GM12865 (cell line): ENCODE measurements at places on chromosomes 11 and 22.

- DNase-seq = no peak
These were observed 13.6 kb downstream of the MRPL21 start for GRCh38 chr11:68889948-68890446.

DNA sequence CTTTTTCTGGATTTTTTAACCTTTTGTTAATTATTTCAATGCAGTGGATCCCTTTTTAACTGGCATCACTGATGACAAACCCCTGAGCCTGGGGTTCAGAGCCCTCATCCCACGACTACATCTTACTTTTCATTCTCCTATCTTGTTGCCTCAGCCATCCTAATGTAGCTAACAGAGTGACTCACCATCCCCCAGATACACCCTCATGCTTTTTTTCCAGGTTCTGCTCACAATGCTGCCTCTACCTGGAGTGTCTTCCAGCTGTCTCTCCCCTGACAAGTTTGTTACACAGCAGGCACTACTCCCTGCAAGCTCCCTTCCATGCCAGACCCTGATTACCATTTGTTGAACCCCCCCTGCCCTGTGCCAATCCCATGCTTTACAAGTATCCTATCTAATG is 135.4 kb downstream of the NCAM1 start:
- no peak for DNase-seq

- no peak for DNase-seq
These were observed at the start of gene SCARF2 for GRCh38 chr22:20437613-20438426. Gene SCARF2, minus strand, starts transcription at chr22:20437825. Its CDS starts 71 bp downstream, at chr22:20437754.

DNA sequence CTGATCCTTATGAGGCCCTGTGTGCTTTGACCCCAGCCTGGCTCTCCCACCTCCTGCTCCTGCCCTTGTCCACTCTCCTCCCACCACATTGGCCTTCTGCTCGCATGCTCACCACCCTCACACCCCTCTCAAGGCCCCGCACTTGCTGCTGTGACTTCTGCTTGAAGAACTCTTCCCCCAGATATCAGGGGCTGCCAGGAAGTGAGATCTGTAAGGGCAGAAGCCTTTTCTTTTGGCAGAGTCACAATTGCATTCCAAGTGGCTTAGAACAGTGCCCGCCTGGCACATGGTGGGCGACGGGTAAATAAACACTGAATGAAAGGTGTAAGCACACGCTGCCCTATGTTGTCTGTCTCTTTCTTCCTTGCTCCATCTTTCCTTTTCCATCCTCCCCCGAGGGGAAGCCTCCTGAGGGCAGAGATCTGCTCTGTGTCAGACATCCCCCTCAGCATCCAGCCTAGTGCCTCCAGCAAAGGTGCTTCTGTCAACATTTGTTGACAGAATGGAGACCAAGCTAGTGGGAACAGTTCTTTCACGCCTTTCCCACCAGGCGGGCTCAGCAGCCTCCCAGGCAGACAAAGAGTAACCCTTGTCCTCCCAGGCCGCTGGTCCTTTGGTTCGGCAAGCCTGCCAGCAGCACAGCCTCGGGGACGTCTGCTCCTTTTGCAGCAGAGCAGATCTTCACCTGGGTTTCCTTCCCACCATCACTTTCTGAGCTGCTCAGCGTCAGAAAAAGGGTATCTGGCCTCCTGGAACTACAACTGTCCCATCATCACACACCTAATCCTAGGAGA is 10.0 kb upstream of the PEX26 start:
- no peak for DNase-seq

GRCh38 chr11:110874437-110875030 is 162.3 kb upstream of the ARHGAP20 start:
- no peak for DNase-seq

DNA sequence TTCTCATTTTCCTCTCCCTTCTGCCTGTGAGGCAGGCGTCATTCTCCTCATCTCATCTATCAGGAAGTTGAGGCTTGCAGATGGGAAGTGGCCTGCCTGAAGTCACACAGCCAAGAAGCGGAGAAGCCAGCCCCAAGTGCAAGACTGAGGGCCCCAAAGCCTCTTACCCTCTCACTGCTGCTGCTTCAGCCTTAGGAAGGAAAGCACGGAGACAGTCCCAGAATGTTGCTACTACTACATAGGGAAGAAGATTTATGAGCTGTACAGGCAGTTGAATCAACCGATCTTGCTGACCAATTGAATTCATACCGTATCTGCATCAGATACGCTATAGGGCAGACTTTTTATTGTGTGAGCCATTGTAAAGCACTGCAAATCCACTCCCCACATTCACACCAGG is 89.0 kb downstream of the CWC15 start:
- DNase-seq = no peak

DNA sequence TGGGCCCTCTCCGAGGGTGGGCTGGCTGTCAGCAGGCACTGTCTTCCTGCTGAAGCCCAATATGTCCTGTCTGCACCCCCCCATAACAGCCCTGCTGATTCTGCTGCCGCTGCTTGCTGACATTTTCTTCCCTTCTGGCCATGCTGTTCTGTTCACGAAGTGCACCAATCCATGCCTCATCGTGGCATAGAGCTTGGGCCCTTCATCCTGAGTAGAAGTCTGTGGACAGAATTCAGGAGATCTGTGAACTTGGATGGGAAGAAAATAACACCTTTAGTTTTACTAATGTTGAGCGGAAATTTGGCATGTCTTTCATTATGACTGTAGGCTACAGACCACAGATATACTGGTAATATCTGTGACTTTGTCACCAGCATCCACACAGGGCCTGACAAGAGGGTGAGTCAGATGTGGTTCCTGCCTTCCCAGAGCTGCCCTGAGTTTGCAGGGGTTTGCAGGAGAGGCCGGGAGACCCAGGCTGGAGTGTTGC is 14.1 kb upstream of the KIAA0930 start:
- DNase-seq = peak; percentile 79

DNA sequence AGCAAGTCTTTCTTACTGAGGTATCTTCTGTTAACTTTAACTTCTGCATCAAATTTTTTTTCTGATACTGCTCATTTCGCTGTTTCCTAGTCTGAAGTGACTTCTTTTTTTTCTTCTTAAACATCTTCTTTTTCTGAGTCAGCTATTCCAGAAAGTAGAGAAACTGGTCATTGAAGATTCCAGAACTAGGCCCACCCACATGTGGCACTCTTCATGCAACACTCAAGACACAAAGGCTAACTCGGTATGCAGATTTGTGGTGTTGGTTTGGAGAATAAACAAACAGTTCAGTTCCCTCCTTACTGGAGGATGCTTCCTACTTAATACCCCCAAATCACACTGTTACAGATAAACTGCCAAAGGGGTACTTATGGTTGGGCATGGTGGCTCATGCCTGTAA is 25.2 kb upstream of the MTCH2 start:
- no peak for DNase-seq

GRCh38 chr11:40227730-40228129 is 1231.7 kb downstream of the LRRC4C start:
- DNase-seq = peak; percentile 10

DNA sequence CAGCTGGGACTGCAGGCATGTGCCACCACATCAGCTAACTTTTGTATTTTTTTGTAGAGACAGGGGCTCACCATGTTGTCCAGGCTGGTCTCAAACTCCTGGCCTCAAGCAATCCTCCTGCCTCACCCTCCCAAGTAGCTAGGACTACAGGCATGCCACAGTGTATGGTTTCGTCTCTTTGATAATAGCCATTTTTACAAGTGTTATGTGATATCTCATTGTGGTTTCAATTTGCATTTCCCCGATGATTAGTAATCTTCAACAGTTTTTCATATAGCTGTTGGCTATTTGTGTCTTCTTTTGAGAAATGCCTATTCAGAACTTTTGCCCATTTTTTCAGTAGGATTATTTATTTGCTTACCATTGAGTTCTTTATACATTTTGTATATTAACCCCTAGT is 9.0 kb upstream of the MTMR3 start:
- DNase-seq = peak; percentile 14

DNA sequence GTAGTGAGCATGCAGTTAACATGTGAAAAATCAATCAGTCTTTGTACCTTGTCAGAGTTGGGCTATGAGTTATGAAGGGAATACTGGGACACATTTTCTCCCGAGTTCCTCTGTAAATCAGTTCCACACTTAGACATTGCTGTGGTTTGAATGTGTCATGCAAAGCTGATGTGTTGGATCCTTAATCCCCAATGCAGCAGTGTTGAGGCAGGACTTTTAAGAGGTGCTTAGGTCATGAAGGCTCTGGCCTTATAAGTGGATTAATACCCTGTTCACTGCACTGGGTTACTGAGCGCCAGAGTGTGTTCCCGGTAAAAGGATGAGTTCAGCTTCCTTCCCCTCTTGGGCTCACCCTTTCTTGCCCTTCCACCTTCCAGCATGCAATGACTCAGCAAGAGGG is 742.1 kb upstream of the TENM4 start:
- no peak for DNase-seq

- DNase-seq = no peak
These were observed 798.0 kb downstream of the DLG2 start for GRCh38 chr11:84829162-84829561.

DNA sequence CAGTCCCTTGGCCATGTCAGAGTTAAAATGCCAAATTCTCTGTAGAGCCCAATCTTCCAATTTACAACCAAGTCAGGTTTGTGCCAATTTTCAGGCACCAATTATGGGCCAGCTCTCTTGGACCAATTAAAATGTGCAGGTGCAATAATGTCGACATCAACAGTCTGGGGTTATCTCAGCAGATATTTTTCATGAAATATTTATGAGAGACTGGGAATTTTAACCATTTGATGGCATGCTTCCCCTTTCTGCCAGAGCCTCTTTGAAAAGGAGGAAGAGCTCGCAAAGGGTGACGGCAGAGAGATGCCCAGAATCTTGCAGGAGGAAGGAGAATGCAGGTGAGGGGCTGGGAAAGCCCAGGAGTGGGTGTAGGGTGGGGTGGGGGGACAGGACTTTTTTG is 100.8 kb upstream of the SYT13 start:
- no peak for DNase-seq

DNA sequence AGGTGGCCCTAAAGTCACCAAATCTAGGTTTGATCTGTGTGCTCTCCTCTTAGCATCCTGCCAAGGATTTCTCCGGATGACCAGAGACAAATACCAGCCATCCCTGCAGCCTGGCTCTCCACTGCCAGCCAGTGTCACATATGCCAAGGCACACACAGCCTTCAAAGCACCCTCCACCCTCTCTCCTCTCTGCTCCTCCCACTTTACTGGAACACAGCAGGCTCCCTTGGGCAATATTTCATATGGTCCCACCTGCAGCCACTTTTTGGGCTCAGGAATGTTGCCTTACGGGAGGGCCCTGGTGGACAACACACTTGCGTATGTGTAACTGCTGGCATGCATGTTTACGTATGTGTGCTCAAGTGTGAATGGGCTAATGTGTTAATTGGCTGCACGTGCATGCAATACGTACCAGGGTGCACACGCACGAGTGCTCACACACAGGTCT is 183.9 kb downstream of the CEP164 start:
- no peak for DNase-seq

DNA sequence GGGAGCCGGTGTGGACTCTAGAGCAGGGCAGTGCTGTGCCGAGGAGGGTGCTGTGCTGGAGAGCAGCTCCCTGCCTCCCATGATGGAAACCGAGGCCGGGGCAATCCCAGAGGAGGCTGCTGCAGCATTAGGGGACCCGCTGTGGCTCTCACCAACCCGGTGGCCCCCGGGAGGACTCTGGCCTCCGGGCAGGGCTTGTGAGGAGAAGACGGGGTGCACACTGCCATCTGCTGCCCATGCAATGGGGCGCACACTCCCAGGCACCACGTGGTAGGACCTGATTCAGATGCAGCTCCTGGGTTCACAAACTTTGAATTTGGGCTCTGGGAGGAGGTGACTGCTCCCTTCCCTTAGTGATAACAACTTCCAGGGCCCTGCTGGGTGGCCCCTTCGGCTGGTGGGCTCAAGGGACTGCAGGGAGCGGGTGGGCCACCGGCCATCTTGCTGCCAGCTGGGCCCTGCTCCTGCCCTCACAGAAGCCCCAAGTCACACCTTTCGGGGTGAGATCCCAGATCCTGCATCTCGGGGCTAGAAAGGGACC is 93.8 kb upstream of the FGF3 start:
- DNase-seq = peak; percentile 18

- no peak for DNase-seq
These were observed 3.1 kb upstream of the CAVIN3 start for GRCh38 chr11:6323291-6323905.

GRCh38 chr11:22634897-22635629 is 9.4 kb upstream of the FANCF start:
- no peak for DNase-seq

GRCh38 chr11:82794490-82794889 is 60.8 kb upstream of the FAM181B start:
- no peak for DNase-seq

DNA sequence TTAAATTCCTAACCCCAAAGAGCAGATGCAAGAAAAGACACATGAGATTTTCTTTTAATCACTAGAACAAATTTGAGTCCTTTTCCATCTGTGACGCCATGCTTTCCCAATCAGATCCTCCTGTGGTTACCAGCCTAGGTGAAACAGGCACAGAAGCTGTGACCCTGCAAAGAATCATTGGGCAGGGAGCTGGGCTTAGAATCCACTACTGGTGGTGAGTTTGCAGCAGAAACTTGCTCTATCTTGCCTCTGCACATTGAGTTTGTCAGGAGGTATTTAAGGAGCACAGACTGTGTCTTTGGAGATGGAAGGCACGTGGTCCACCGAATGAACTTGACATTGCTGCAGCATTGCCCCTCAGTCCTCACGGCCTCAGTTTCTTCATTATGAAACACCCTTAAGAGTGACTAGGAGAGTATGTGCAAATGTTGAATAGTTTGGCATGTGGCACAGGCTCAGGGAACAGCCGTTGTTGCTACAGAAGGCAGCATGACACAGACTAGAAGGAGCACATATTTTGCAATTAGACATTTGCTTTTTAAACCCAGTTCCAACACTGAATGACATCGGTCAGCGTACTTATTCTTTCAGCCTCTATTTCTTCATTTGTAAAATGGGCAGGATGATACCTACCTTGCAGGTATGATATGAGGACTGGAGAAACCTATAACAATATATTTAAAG is 127.6 kb downstream of the DBX1 start:
- no peak for DNase-seq

DNA sequence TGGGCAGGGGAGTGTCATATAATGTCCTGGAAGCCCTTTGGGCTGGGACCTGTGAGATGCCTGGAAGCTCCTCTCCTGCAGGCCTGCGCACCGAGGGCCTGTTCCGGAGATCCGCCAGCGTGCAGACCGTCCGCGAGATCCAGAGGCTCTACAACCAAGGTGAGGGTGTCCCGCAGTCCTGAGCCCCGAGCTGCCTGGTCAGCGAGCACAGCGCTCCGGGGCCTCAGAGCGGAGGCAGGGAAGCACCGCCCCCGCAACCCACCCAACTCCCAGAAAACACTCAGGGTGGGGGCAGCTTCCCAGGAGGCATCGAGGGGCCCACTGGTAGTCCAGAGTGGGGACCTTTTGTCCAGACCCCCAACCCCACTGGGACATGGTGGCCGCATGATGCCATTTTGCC is 95.5 kb downstream of the ARHGAP8 start:
- DNase-seq = no peak

DNA sequence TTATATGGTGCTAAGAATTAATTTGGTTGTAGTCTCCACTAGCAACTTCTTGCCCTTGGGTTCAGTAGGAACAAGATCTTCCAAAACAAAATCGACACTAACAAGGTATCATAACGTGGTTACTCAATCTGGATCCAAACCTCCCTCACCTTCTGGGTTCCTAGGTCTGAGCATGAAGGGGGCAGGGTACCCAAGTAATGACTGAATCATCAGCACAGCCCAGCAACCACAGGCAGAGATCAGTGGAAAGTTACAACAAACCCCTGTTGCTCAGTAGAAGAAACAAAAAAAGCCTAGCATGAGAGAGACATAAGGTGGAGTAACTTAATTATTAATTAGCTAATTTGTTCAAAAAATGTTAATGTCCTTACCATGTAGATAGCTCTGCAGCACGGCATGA is 221.4 kb downstream of the BLID start:
- DNase-seq = no peak
